ENCODE measurements at places on chromosomes 16 and 17.

DNA sequence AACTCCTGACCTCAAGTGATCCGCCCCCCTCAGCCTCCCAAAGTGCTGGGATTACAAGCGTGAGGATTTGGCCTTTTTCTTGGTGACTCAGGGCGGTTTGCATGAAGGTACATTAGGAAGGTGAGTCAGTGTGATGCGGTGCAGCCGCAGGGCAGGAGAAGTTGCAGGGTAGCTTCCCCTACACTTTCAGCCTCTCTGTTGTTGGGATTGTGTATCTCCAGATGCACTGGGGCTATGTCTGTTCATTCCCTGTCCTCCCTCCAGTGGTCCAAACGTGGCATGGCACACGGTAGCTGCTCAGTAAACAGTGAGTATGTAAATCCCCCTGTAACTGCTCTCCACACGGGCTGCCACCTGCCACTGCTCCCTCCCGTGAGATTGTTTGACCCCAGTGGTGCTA is 109.1 kb upstream of the CDC42EP4 start:
- DNase-seq: no peak

- no peak for DNase-seq
Observed at GRCh38 chr16:72788269-72788809, 259.6 kb downstream of the ZFHX3 start.

DNA sequence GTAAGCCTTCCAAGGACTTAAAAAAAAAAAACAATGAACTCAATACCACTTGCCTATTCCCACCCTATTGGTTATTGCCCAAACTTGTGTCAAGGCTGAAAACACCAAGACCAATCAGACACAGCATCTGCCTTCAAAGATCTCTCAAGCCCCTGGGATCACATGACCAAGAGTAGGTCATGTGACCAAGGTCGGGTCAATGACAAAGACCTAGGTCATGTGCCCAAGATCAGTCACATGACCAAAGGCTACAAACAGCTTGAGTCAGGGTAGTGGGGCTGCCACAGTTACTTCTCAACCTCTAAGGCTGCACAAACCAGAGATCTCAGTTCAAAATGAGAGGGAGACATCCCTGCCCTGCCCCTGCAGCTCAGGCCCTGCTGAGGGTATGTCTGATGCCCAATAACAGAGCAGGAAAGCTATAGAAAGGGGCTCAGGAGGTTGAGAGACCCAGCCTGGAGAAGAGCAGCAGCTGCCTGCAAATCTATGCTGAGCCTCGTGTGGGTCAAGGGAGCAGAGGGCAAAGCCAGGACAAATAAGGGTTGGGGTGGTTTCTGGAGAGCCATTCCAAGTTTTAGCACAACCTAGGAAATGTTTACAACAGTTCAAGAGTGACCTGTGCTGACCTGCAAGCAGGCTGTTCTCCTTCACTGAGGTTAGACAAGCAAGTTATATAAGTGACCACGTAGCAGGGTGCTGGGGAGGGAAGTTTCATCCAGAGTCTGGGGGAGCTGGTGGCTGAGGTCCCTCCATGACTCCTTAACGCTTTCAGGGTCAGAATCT is 48.8 kb downstream of the PIMREG start:
- DNase-seq: no peak

- no peak for DNase-seq
Observed at GRCh38 chr16:23064639-23065038, 84.6 kb downstream of the USP31 start.

DNA sequence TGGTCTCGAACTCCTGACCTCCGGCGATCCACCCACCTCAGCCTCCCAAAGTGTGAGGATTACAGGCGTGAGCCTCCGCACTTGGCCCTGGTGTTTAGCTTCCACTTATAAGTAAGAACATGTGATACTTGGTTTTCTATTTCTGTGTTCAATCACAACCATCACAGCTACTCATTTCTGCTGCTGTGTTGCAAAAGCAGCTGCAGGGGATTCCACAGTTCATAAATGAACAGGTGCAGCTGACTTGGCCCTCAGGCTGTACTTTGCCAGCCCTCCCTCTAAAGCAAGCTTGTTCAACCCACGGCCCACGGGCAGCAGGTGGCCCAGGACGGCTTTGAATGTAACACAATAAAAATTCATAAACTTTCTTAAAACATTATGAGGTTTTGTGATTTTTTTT is 79.2 kb downstream of the SLC39A11 start:
- no peak for DNase-seq

GRCh38 chr16:73161977-73162376 is 114.0 kb upstream of the ZFHX3 start:
- no peak for DNase-seq

DNA sequence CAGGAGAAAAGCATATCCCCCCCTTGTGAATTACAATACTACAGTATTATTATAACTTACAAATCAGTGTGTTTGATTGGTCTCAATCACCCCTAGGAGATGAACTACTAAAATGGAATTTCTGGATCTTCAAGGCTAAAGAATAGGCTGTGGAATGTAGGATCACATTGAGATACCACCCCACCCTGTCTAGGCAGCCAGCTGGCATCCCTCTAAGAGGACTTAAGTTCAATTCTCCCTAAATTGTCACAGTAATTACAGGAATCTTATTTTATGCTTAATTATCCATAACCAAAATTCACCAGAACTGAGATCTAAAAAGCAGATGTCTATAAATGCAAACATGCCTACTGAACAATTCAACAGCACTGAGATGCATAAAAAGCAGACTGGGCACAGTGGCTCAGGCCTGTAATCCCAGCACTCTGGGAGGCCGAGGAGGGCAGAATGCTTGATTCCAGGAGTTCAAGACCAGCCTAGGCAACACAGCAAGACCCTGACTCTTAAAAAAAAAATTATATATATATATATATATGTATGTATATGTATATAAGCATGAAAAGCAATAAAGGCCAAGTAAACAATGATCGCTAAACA is 12.0 kb downstream of the AP1G1 start:
- no peak for DNase-seq

DNA sequence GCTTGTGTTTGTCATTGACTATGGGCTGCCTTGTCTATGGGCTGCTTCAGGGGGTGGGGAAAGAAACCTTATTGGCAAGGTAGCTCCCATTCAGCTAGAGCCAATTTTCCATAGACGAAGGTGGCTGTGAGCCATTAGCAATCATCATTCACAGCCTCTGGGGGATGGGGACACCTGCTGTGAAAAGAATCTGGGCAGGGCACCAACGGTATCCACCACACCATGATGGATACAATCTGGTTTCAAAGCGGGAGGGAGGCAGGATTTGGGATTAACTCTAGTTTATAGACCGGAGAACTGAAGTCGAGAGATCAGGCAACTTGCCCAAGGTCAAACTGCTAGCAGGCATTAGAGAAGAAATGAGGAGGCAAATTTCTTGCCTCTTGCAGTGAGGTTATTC is 182.3 kb downstream of the SHISA9 start:
- no peak for DNase-seq

GRCh38 chr16:85310868-85311585 is 198.8 kb upstream of the CIBAR2 start:
- DNase-seq: no peak

DNA sequence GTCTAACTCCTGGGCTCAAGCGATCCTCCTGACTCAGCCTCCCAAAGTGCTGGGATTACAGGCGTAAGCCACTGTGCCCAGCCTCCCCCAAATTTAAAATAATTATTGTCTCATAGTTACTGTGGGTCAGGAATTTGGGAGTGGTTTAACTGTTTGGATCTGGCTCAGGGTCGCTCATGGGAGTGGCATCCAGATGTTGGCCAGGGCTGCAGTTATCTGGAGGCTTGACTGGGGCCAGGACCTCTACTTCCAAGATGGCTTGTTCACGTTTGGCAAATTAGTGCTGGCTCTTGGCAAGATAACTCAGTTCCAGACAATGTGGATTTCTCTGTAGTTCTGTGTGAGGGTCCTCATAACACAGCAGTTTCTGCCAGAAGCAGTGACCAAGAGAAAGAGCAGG is 8.0 kb downstream of the TEN1 start:
- DNase-seq: no peak

DNA sequence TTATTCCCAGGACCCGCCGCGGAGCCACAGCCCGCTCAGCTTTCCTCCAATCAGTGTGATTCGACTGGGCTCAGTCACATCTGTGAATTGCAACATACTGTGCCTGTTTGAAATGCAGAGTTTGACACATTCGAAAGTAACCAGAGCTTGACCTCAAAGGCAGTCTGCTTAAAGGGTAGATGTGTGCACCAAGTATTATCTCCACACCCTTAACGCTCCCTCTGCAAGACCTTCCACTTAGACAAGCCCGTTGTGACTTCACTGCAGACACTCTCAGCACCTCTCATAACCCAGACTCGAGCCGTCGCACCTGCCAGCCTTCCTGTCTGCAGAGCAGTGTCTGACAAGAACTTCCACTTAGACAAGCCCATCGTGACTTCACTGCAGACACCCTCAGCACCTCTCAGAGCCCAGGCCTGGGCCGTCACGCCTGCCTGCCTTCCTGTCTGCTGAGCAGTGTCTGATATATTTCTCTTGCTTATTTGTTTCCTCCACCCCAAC is 3.7 kb downstream of the KLHDC4 start:
- DNase-seq: no peak

DNA sequence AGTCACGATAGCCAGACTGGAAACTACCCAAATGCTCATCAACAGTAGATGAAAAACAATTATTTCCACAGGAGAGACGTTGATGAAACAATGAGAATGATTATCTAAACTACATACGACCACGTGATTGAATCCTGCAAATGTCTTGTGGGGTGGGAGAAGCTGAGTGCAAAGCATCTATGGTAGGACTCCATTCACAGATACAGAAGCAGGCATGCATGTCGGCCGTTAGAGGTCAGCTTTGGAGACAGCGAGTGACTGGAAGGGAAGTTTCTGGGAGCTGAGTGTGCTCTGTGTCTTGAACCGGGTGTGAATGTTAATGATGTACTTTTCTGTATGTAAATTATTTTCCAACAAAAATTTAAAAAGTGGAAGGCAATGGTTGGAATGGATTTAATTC is 71.5 kb upstream of the DNAJA2 start:
- DNase-seq: no peak

DNA sequence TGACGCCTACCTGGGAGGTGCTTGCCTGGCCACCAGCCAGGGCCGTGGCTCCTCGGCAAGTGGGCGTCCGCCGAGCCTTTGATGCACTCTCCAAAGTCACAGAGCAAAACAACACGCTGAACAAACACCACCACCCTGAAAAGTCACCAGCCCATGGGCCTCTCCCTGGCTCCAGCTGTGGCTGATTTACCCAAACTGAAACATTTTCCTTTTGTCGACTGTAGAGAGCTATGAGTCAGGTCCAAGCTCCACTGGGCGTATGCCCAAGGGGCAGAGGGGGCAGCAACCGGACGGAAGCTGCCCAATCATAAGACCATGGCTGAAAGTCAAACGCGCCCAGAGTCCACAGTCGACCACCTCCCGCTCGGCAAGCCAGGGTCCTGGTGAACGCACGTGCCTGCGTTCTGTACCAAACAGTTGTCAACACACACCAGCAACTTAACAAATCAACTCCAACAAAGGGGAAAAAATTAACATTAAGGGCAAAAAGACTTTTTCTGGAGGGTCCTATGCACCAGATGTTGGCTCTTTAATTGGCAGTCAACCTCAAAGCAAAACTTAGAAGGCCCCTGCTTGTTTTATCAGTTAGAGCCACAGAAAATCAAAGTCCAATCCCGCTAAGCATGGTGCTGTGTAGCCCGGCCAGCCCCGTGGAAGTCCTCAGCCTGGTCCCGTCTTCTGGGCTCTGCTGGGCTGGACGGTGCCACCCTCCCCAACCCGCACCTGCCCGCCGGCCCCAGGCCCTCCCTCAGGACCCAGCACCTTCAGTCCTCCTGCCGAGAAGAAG is 47.3 kb downstream of the TBC1D16 start:
- no peak for DNase-seq

DNA sequence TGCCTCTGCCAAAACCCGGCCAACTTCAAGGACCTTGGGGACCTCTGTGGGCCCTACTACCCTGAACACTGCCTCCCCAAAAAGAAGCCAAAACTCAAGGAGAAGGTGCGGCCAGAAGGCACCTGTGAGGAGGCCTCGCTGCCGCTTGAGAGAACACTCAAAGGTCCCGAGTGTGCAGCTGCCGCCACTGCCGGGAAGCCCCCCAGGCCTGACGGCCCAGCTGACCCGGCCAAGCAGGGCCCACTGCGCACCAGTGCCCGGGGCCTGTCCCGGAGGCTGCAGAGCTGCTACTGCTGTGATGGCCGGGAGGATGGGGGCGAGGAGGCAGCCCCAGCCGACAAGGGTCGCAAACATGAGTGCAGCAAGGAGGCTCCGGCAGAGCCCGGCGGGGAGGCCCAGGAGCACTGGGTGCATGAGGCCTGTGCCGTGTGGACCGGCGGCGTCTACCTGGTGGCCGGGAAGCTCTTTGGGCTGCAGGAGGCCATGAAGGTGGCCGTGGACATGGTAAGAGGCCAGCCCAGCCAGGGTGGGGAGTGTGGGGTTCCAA is 38.7 kb downstream of the SREBF1 start:
- DNase-seq: no peak

GRCh38 chr17:45123930-45124796 is 8.2 kb downstream of the PLCD3 start:
- peak; percentile 22 for DNase-seq

DNA sequence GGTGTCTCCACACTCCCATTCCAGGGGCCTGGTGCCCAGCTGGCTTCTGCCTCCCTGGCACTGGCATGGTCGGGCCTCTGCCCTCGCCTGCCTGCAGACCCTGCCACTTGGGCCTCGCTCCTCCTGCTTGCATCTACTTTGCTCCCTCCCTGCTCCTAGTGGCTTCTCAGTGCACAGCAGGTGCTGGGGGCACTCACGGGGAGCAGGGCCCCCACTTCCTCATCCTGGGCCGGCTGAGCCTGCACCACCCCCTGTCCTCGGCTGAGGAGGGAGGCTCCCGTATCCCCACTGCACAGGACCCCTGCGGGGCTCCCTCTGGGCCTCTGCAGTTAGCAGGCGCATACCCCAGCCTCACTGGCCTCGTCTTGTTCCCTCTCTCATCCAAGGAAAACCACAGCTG is 35.2 kb downstream of the CIBAR2 start:
- DNase-seq: no peak

DNA sequence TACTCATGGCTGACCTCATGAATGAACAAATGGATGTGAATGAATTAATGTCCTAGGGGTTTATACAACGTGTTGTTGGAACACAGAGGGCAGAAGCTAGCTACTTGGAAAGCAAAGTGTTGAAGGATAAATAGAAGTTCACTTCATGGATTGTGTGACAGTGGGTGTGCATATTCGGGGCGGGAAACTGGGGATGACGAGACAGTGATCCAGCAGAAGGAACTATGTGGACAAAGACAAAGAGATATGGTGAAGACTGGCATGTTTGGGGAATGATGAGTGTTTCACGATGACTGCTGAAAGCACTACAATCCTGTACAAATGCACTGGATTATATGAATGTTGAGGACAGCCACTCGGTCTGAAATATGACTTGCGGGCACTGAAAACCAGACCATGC is 250.5 kb upstream of the C16orf82 start:
- DNase-seq: no peak

GRCh38 chr17:77909236-77909635 is 49.3 kb upstream of the TNRC6C start:
- no peak for DNase-seq

DNA sequence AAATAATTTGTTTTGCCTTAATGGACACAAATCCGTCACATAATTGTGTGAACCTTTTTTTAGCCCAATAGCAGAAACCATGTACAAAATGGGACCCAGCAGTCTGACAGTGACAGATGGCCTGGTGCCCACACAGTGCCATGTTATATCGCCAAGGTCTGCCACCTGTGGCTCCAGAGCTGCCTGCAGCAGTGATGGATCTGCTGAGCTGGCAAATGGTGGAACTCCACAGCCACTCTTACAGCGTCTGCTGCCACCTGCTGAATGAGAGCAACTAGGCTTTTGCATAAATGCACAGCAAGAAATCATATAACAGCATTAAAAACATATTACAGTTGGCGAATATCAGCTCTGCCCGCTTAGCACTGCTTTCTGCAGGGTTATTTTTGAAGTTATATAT is 59.4 kb downstream of the NUP93 start:
- peak; percentile 16 for DNase-seq
